Fibroblast of the conjunctiva (primary cell): ENCODE measurements at places on chromosomes 11 and 22.

DNA sequence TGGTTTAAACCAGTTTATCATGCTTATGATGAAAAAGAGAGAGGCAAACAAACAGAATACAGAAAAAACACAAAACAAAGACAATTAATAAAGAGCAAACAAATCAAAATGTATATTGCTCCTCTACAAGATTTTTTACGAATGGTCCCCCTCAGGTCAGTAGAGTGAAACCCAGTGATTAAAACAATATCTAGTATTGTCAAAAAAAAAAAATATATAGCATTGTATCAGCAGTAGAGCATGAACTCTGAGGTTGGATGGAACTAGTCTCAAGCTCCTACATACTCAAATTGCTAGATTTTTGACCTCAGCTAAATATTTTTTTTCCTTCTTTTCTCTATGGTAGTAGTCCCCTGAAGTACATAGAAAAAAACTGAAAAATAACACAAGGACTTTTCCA, 290.3 kb upstream of the LUZP2 start:
- no peak for DNase-seq

DNA sequence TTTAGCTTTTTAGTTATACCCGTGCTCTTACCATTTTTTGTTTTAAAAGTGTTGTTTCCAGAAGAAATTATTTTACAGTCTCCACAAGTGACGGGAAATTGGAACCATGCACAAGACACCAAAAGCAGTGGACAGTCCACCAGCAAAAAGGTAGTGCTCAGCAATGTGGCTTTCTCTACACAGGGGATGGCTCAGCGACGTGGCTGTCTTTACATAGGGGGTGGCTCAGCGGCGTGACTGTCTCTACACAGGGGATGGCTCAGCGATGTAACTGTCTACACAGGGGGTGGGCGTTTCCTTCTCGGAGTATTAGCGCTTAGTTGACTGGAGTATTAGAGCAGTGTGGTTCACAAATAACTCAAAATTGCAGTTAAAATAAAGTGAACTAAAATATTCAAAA, 36.0 kb upstream of the PANX2 start:
- no peak for DNase-seq

- DNase-seq = no peak
Measured at GRCh38 chr11:130094614-130095013, 24.9 kb downstream of the APLP2 start.

GRCh38 chr11:116461789-116462188, 311.0 kb downstream of the BUD13 start:
- DNase-seq = no peak

DNA sequence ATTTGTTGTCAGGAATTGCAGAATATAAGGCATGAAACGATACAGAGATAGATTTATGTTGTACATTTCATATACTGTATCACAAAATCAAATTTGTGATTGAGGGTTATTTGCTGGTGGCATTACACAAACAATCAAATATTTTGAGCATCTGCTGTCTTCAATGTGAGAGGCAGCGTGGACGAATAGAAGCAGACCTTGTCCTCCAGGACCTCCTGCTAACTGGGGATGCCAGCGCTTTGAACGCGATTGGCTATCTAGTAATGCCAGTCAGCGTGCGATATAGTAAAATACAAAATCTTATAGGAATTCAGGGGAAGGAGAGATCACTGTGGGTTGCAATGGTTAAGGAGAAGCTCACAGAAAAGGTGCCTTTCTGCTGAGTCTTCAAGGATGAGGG, 631 bp upstream of the SNX19 start:
- DNase-seq = no peak

DNA sequence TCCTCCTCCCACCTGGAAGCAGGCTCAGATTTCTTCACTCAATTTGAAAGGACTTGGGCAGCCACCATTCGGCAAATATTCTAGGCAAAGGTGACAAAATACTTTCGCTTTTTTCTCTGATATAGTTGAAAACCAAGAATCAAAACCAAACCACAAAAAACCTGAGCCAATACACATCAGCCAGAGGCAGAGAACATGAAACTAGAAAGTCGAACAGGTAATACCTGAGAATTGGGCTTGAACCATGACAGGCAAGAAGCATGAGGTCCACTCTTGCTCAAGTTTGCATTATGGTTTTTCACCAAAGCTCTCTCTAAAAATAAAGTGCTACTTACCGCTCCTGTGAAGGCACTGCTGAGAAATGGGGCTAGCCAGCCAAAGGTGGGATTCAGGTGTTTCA, 26.2 kb upstream of the LDLRAD3 start:
- DNase-seq = no peak

GRCh38 chr11:19597876-19598275, 114.8 kb upstream of the NAV2 start:
- no peak for DNase-seq

GRCh38 chr22:45008751-45009605, 827 bp downstream of the PHF21B start:
- no peak for DNase-seq

GRCh38 chr11:19766810-19767209, 54.2 kb downstream of the NAV2 start:
- DNase-seq = no peak

- DNase-seq = peak; percentile 69
Measured at GRCh38 chr11:15127341-15127740, 12.6 kb downstream of the INSC start.

GRCh38 chr11:70735976-70736375, 337.6 kb downstream of the CTTN start:
- DNase-seq = no peak

GRCh38 chr11:132024587-132025295, 654.3 kb downstream of the NTM start:
- DNase-seq = peak; percentile 23

- no peak for DNase-seq
Measured at GRCh38 chr11:107743191-107743590, 31.3 kb upstream of the SLN start.

GRCh38 chr11:120034176-120034875, 103.6 kb downstream of the TRIM29 start:
- DNase-seq = no peak

GRCh38 chr11:61875698-61876097, 15.6 kb downstream of the FADS3 start:
- DNase-seq = no peak

DNA sequence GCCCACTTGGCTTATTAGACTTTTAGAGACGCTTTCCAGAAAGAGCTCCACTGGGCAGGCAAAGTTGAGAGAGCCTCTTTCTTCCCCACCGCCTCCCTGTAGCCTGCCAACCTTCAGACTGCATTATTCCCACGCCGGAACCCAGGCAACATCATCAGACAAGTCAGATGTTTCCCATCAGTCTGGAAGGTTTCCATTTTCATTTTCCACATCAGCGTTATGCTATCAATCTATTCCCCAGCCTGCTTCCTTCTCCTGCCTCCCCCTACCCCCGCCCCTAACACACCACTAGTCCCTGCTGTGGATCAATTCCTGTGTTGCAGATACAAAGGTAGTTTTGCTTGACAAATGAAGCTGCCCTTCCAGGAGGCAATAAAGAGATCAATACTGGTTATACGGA, 184.8 kb downstream of the DSCAML1 start:
- no peak for DNase-seq

DNA sequence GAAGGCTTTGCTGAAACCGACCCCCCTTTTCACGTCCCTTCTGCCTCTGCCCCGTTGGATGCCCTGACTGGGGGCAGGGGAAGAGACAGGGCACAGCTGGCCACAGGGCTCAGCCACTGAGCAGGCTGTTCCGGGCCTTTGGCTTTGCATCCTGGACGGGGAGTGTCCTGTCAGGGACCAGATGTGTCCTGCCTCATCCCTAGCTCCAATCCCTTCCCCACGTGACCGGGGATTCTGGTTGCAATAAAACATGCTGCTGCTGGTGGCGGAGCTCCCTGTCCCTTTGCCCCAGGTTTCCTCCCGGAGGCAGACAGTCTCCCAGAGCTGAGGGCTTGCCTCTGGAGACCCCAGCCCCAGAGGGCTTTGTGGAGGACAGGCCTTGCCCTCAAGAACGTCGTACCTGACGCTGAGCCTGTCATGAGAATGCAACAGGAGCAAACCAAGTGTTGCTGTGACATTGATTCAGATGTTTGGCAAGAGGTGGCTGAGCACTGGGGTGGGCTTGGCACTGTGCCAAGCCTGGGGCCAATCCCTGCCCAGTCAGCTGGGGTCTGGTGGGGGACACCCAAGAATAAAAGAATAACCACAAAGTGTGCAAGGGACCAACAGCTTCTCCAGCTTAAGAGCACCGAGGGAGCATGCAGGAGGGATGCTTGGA, 7.3 kb downstream of the CDC42EP2 start:
- DNase-seq = no peak

GRCh38 chr22:26573026-26573662, 16.8 kb downstream of the TPST2 start:
- DNase-seq = no peak

DNA sequence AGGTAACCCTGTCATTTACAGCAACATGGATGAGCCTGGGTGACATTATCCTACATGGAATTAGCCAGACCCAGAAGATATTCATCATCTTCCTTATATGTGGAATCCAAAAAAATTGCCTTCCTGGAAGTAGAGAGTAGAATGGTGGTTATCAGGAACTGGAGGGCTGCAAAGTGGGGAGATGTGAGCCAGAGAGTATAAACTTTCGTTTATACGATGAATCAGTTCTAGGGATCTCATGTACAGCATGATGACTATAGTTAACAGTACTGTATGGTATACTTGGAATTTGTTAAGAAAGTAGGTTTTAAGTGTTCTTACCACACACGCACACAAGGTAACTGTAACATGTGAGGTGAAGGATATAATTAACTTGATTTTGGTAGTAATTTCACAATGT, 79.1 kb downstream of the TBC1D22A start:
- DNase-seq = no peak

DNA sequence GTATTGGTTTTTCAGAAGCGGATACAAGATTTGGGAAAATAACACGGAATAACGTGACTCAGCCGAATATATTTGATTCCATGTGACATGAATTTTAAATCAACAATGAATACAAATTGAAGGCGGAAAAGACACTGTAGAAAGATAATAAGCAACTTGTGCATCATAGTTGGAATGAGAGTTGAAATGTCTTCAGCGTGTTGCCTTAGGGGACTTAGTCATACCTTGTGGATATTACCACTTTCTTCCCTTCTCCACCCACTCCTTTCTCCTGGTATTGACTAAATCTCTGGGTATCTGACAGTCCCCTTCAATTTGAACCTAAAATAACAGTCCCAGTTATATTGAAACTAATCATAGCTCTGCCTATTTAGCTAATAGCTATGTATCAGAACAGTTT, 2373.1 kb upstream of the RAG2 start:
- no peak for DNase-seq

DNA sequence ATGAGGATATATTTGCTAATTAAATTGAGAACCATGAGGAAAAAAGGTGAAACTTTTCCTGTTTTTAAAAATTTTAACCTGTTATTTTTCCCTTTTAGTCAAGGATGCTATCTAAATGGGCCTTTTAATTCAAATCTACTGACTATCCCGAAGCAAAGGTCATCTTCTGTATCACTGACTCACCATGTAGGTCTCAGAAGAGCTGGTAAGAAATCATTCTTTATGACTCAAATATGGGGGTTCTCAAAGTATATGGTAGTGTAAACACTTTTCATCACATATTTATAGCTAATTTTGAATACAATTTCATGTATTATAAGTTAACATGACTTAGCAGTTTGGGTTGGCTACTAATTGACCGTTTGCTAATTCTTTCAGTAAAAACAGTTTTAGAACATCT, 88.2 kb downstream of the CYP2R1 start:
- DNase-seq = no peak

DNA sequence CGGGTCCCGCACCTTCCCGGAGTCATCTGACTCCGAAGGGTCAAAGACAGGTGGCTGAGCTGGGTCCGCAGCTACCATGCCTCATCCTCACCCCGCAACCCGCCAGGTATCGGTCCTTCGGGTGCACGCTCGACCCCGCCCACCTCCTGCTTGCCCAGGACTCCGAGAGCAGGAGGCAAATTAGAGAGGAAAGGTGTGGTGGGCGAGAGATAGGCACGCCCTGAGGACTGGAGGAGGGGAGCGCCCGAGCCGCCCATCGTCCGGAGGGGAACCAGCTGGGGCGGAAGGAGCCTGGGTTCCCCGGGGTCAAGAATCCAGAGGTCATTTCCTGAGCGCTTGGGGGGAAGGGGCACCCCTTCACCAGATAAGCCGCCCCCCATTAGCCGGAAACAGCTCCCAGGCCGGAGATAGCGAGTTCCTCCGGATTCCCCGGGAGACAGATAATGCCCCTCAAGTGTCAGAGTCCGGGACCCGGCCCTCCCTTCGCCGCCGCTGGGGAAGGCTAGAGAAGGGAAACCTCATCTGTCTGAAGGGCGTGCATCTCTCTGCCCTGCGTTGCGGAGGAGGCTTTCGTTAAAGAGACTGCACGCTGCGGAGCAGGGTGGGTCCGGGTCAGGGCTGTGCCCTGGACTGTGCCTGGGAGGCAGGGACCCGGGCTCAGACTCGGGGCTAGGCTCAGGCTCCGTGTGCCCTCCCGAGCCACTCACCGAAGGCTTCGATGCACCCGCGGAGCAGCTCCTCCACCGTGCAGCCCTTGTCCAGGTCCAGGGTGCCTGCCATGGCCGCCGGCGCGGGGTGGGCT, 1.7 kb downstream of the RASGRP2 start:
- no peak for DNase-seq

DNA sequence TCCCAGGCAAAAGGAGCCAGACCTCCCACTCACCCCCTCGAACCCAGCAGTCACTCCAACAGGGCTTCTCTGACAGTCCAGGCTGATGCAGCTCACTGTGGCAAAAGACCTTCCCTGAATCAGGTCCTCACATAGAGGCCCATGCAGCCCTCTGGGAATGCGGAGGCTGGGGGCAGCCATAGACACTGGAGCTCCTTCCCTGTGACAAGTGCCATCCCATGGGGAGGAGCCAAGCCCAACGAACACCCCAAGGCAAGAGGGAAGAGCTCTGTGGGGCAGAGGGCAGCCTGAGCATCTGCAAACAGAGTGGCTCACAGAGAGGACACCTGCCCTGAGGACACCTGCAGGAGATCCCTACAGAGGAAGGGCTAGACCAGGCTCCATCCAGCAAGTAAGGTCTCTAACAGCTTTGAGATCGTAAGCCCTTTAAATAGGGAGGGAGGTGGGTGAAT, at the start of gene LINC01488:
TSS of gene LINC01488 (plus strand) at position 271 of the 452 bp plus-strand sequence.
- no peak for DNase-seq

DNA sequence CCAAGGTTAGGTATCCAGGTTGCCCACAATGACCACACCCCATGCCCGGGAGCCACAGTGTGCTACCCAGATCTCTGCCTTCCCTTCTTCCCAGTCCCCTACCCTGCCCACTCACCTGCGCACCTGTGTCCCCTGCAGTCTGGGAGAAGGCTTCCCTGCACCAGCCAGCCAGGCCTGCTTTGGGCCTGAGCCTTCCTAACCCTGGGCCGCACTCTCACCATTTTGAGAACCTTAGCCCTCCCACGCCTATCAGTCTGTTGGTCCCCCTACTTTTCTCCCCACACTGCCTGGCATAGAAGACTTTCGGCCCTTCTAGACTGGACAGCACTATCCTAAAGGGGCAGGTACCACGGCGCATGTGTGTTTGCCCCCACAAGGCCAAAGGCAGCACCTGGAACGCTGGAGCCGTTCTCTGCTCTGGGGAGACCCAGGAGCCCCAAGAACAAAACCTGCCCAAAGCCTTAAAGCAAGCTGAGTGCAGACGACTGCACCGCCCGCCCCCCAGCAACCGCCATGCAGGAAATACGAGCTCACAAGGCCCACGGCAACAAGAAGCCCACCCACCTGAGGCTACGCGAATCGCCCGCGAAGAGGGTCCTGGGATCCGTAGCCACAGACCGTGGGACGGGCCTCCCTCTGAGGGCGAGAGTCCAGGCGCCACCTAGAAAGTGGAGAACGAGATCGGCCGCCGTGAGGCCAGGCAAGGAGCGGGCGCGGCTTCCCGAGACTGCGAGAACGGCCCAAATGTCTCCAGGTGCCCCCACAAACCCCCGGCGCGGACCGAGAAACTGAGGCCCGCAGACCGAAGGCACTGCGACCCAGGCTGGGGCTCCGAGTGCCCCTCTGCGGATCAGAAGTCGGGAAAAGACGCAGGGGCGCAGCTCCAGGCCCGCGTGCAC, 546 bp downstream of the GNB1L start:
- DNase-seq = no peak
